ENCODE measurements at places on chromosomes 16 and 17. TPM values are rescaled to one million over a fixed set of nuclear protein-coding genes. Genes with fewer than 3 reads are reported as not detected.

TBC1D26 gene
- not detected for total RNA-seq

ADAD2 gene
- not detected for total RNA-seq

RBL2 gene
- 39.7 TPM for total RNA-seq

GP1BA gene
- total RNA-seq = 0.37 TPM

KRTAP1-5 gene
- total RNA-seq = not detected

PRDM7 gene
- not detected for total RNA-seq

TERF2IP gene
- 17.6 TPM for total RNA-seq

APOH gene
- 8.2 TPM for total RNA-seq

SLFN13 gene
- 4.7 TPM for total RNA-seq

PRR15L gene
- 26.6 TPM for total RNA-seq

IL21R gene
- total RNA-seq = 0.44 TPM

NLGN2 gene
- 8.4 TPM for total RNA-seq

CAPNS2 gene
- 0.32 TPM for total RNA-seq

SLC6A2 gene
- total RNA-seq = not detected

USP7 gene
- 49.3 TPM for total RNA-seq

SBK1 gene
- 2.8 TPM for total RNA-seq

DNA sequence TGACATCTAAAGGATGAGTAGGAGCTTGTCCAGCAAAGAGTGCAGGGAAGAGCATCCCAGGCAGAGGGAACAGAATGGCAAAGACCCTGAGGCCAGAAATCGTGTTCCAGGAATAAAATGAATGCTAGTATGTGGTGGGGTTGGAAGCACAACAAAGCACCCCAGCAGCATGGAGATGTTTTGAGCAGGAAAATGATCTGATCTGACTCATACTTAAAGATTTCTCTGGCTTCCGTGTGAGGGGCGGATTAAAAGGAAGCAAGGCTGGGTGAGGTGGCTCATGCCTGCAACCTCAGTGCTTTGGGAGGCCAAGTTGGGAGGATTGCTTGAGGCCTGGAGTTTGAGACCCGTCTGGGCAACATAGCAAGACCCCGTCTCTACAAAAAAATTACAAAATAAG is 2.3 kb downstream of the SLC5A11 start:
- no peak for DNase-seq

DNA sequence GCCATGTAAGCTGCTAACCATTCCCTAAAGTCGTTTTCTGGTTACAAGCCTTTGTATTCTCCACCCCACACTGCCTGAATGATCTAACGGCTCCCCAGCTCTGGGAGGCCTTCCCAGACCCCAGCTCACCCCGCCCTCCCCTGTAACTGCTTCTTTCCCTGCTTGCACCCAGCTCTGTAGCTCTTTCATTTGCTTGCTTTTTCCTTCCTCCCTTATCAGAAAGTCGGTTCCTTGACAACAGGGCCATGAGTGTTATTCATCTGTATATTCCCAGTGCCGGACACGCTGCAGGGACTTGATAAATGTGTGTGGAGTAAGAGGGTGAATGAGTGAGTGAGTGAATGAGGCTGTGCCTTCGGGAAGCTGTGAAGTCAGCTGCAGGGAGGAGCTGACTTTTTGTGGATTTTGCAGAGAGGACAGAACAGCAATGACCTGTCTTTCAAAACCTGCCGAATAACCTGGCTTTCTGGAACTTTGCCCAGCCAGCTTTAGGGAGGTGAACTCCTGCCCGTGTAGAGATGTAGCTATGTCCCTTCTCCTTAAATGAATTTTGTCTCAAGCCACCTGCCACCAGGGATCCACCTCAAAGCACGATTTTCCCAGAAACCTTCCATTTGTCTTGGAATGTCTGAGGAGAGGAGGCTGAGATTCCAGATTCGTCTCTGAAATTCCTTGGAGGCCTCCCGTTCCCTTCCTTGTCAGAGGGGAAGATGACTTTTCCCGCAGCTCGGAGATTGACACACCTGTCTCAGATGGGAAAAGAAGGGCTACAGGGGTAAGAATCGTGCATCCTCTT is 20.0 kb upstream of the CACNG4 start:
- peak; percentile 15 for DNase-seq

GRCh38 chr17:7078711-7079110 is 1.3 kb downstream of the CLEC10A start:
- DNase-seq = no peak

DNA sequence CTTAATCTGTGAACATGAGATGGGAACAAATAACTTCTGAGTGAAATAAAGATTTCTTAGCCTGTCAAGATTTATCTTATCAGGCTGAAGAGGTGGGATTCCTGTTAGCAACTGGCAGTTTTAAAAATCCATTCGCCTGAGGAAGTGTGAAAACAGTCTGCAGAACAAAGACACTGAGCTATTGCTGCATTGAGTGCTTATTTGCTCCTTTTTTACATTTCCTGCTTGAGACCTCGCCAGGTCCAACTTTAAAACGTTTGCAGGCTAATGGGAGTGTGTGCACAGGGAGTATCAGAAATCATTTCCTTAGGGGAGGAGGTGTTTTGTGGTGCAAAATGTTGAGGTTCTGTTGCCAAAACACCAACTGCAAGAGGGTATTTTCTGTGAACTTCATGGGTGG is 957.8 kb upstream of the RBFOX1 start:
- no peak for DNase-seq

- DNase-seq = no peak
Measured at GRCh38 chr17:4598776-4599504, 14.6 kb downstream of the SMTNL2 start.

DNA sequence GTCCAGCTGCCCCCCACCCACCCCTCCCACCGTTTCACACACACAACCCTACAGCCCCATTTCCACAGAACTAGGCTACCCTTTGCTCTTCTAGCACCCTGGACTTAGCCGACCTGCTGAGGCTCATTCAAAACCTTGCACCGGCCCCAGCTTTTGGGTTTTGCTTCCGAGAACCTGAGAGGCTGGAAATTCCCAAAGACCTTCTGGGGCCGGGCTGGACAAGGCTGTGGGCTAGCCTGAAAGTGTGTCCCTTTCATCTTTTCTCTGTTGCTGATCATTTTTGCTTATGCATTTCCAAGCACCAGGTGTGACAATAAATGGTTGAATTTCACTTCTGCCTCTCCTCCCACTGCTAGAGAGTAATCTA is 139.0 kb downstream of the DNAH9 start:
- no peak for DNase-seq

- no peak for DNase-seq
Measured at GRCh38 chr17:78272181-78272913, 40.9 kb downstream of the TMEM235 start.

DNA sequence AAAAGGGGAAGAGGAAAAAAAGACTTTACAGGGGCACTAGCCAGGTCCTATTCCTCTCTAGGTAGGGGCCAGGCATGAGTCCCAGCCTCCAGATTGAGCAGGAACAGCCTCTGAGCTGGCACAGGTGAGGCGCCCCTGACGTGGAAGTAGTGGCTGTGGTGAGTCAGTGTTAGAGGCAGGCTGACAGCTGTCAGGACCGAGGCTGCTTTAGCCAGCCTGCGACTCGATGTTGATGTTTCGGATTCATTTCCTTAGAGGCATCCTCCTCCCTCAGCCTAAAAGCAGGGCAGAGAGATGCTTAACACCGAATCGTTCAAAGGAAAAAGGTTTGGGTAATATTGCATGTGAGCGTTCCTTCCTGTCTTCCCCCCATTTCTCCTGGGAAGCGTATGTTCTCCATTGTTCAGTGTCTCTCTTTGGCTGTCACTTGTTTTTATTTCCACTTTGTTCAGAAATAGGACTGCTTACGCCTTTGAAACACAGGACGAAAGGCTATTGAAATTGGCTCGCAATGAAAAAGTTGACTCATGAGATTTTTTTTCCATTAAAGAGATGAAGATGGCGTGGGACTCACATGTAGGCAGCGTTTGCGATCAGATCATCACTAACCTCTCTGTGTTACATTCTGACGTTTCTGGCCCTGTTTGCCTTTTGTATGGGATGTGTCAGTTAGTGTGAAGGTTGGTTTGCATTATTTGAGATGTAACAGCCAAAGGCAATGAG is 1.3 kb downstream of the KIAA0513 start:
- DNase-seq = peak; percentile 78

- no peak for DNase-seq
Measured at GRCh38 chr16:10130538-10130937, 51.7 kb downstream of the GRIN2A start.

GRCh38 chr17:68771867-68772515 is 170.8 kb upstream of the FAM20A start:
- no peak for DNase-seq

GRCh38 chr16:53958341-53958880 is 254.5 kb downstream of the FTO start:
- no peak for DNase-seq

GRCh38 chr16:19238406-19238805 is 47.1 kb upstream of the CLEC19A start:
- no peak for DNase-seq

DNA sequence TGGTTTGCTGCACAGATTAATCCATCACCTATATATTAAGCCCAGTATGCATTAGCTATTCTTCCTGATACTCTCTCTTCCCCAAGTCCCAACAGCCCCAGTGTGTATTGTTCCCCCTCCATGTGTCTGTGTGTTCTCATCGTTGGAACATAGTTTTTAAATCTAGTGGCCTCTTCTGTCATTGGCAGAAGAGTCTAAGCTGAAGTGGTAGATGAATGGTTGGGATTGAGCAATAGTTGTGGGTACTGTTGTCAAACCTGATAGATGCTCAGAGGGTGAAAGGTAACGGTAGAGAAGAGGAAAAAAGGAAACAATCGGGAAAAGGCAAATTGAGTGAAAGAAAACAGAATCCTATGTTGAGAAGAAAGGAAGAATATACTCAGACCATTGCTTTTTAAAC is 29.9 kb downstream of the MAP3K3 start:
- DNase-seq = no peak

- peak; percentile 61 for DNase-seq
Measured at GRCh38 chr16:67923414-67924116, 8.1 kb downstream of the CTRL start.

GRCh38 chr16:6645768-6646568 is 686.7 kb upstream of the RBFOX1 start:
- DNase-seq = no peak

DNA sequence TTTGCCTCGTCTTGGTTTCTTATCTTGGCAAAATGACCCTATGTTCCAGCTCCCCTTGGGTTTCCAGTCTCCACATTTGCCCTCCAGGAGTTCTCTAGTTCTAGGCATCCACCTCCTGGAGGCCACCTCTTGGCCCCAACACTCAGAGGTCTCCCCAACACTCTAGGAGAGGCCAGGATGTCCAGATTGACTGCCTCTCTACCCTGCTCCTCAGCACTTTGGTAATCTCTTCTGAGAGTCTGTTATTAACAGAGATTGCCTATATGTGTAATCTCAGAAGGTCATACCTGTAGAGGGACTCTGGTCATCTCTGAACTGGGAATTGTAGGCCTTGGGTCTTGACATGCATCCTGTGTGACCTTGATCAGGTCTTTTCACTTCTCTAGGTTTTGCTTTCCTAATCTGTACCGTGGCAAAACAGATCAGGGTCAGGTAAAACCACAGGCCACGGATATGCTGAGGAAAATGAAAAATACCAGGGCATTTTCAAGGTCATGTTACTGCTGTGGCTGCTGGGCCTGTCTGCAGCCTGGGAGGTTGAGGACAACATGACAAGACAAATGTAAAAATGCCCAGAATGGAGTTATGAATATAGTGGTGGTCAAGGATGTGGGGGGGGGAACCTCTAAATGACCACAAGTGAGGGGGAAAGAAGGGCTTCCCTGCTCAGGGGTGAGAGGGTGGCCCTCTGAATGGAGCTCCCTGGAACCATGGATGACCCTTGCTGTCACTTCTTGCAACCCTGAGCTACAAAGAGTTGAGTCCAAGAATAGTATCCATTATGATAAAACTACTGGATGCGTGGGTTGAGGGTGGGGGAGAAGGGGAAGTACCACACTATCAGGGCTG is 5.0 kb upstream of the CCL4L2 start:
- no peak for DNase-seq

GRCh38 chr16:1706386-1707192 is 594 bp downstream of the MAPK8IP3 start:
- DNase-seq = no peak

DNA sequence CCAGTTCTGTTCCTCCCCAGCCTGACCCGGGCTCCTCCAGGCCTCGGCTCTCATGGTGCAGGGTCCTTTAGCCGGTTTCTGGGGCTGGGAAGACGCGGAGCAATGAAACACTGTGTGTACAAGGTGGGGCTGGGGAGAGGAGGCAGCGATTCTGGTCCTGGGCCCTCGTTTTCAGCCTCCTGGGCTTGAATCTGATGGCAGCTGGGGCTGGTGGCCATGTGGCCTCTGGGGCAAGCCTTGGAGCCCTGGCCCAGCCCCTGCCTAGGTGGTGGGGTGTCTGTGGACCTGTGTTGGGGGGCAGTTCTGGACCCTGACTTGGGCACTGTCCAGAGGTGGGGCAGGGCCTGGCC is 4.1 kb downstream of the FOXJ1 start:
- no peak for DNase-seq

DNA sequence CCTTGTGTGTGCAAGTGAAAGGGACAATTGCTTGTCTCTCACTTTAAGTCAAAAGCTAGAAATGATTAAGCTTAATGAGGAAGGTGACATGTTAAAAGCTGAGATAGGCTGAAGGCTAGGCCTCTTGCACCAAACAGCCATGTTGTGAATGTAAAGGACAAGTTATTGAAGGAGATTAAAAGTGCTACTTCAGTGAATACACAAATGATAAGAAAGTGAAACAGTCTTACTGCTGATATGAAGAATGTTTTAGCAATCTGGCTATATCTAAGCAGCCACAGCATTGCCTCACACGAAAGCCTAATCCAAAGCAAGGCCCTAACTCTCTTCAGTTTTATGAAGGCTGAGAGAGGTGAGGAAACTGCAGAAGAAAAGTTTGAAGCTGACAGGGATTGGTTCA is 71.0 kb downstream of the CDRT15 start:
- no peak for DNase-seq

DNA sequence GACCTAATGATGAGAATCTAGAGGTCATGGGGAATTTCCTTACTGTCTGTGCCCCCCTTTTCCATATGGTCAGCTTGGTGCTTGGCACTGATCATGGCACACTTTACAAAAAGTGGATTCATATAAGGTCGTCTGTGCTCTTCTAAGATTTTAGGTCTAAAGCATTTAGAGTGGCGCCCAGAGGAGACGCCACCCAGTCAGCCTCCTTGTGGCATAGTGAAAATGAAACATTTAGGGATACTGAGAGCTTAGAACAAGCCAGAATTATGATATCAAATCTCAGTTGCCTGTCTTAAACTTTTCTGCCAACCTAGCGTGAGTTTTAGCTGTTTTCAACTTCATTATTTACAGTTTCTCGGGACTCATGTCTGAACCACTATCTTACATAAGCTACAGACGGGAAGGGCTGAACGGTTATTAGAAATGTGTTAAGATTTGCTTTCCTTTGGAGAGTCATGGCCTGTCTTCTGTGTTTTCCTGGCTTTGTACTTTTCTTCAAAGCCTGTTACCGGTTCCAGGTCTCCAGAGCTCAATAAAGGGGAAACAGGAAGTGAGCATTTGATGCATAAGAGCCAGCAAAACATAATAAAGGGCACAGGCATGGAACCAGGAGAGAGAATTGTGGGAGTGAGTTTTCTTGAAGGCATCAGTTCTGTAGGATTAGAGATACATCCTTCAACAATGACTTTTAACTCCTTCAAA is 13.7 kb downstream of the ZNRF1 start:
- no peak for DNase-seq

- peak; percentile 83 for DNase-seq
Measured at GRCh38 chr17:40355123-40355803, 9.3 kb downstream of the GJD3 start.

- no peak for DNase-seq
Measured at GRCh38 chr17:28684963-28685362, 23.0 kb downstream of the SUPT6H start.

GRCh38 chr16:53123747-53124146 is 69.0 kb downstream of the CHD9 start:
- DNase-seq = no peak

- DNase-seq = no peak
Measured at GRCh38 chr17:53736516-53737240, 86.0 kb upstream of the KIF2B start.

Measured in pancreas (tissue), 10 donors.